Hematopoietic multipotent progenitor cell treated with erythropoietin and hydrocortisone succinate and interleukin-3 and kit ligand, for 4 days (in vitro differentiated cells): ENCODE measurements at places on chromosomes 3 and 15.
A peak's percentile ranks its signal among the peaks of the same experiment; 100 is the strongest.

DNA sequence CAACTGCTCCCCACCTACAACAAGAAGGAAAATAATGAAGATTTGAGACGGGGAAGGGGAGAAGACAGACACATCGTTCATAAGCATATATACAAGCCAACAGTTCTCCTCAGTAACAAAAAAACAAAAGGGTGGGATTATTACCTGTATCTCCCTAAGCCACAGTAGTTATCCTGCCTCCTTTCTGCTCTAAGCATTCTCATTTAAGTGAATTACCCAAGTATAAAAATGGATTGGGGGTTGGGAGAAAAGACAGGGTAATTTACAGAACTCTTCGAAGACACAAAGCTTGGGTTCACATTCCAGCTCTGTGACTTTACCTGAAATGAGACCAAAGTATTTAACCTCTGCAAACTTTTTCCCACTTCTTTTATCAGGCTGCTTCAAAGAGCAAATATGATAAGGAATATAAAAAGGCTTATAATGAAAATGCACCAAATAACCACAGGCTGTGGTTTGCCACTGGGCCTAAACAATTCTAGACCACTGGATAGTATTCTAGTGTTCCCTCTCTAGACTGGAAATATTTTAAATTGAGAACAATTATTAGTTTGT is 64.4 kb downstream of the UACA start:
- no peak for DNase-seq

DNA sequence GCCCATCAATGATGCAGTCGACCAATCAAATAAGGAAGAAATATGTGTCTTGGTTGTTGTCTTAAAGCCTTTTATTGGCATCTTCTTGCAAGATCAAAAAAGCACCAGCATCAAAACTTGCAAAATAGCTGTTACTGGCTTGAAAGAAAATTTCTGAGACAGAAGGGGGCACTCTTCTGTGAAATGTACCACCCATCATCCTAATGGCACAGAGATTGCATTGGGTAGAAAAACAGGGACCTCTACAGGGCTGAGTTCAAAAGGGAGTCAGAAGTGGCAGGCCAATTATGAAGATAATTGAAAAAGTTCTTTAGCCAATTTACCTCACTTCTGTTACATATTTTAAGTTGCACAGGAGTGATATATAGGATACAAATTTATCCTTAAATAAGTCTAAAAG is 122.3 kb upstream of the GPR149 start:
- peak; percentile 54 for DNase-seq

DNA sequence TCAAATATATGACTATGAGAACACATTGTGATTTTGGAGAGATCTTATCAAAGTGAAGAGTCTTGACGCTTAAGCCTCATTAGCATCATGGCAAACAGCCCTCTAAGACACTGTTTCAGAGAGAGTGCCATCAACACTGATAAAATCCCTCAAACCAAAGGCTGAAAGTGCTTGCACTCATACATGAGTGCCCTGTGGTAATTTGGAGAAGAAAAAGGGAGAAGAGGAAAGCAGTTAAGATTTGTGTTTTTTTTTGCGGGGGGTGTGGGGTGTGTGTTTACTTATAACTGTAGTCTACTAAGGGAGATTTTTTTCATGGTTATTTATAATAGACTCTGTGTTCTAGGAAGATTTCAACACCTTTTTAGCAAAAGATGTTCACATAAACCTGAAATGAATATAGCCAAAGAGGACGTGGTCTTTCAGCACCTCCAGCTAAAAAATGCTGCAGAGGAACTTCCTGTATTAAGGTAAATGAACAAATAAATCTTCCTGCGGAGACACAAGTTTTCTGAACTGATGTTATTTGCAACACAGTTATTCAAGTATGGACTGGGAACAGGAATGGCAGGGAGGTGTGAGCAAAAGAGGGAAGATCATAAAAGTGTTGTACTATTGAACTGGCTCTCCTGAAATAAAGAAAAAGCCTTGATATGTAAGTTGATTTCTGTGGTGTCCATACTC is 81.9 kb upstream of the TGFBR2 start:
- DNase-seq = no peak

DNA sequence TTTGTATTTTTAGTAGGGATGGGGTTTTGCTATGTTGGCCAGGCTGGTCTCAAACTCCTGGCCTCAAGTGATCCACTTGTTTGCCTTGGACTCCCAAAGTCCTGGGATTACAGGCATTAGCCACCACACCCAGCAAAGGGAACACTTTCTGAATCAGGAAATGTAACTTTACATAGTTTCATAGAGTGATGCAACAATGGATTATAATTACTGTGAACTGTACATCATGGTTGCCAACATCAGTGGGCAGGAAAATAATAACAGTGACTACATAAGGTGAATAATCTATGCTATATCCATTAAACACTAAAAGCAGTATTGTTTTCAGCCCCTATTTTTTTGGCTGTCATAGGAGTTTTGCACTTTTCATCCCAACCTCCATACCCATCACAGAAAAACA is 5.0 kb upstream of the KPNA1 start:
- no peak for DNase-seq

DNA sequence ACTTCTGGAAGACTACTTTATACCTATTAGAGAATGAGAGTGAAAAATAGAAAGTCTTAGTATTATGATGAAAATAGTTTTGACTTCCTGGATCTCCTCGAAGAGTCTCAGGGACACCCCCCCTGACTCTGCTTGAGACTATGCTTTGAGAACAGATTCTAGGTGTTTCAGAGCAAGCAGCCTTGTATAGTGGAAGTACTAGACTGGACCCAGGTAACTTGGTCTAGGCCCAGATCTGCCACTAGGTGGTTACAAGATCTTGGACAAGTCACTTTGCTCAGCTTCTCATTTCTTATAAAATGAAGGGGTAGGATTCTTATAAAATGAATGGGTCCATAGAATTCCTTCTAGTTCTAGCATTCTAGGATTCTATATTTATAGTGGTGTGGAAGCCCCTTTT is 9.1 kb downstream of the ABHD5 start:
- DNase-seq = peak; percentile 48

DNA sequence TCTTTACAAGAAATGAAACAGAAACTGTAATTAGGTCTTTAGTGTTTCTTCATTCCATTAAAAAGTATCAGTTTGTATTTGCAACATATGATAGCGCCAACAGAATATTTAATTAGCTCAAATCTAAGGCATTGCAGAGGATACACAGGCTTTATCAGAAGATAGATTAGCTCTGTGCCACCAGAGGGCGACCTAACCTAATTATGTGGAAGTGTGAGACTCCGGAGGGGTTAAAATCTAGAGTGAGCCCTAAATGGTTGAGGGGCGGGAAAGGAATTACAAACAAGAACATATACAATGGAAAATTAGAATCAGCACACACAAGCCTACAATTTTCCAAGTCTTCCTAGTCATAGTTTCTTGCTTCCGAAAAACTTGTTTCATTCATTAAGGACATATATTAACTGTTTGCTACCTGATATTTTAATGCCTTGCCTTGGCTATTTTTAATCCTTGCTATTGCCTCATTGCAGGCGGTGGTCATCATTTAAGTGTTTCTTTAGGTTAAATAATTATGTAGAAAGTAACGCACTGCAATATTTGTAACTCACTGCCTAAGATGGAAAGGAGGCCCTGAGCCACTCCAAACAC is 18.0 kb upstream of the RYR3 start:
- DNase-seq = peak; percentile 89

DNA sequence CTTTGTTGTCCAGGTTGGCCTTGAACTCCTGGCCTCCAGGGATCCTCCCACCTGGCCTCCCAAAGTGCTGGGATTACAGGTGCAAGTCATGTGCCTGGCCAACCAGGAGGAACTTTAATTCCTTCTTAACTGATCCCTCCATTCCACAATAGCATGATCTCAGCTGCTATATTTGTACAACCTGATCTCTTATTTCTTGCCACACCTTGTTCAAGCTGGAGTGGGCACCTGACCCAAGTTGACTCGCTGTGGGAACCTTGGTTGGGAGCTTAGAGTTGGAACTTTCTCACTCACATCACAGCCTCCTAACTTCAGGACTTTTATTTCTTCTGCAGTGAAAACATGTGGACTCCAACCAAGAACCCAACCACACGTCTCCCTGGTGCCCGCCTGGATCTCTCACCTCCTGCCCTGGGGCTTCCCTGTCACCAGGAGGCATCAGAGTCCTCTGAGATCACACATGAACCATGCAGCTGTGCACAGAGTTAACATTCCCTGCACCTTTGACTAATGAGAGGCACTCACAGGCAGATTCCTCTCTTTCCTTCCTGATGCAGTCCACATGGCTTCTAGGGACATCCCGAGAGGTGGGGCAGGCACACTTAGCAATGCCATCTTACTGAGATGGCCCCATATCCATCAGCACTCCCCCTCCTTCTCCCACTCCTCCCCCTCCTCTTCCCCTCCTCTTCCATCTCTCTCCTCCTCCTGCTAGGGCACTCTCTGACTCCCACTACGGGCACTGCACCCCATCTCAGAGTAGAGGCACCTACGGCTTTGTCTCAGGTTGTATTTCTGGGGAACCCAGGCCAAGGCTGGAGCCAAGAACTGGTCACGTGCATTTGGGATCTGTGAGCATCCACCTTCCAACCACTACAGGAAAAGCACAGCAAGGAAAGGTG is 9.7 kb upstream of the CYFIP1 start:
- DNase-seq = no peak

GRCh38 chr3:129892486-129892856 is 1.0 kb downstream of the TMCC1 start:
- DNase-seq = no peak

DNA sequence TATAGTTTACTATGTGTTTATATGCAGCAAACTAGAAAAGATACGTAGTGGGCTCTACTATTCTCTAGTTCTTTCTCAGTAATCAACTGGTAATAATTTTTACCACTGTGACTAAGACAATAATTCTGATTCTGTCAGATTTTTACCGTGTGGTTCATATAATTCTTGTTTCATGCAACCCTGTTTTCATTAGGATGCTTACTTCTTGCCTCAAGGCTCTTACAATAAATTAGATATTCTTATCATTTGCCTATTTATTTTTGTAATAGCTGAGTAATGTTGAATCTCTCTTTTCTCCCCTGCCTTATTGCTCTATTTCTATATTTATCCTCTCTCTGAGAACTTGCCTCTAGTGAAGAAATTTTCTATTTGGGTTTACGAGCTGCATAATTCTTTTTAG is 524.7 kb downstream of the NAALADL2 start:
- DNase-seq = no peak

DNA sequence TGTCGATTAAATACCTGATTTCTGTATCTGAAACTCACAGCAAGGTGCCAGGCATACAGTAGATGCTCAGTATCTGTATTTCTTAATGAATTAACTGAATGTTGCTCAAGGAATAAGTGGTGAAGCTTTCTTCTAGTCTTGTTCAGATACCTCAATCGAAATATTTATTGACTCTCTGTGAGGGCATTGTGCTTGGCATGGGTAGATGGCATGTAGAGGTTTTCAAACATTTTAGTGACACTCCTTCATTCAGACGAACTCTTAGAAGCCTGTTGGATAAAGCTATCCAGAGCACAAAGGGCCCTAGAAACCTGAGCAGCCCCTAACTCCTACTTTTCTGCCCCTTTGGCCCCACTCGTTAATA is 369 bp upstream of the SNX1 start:
- DNase-seq = peak; percentile 13

DNA sequence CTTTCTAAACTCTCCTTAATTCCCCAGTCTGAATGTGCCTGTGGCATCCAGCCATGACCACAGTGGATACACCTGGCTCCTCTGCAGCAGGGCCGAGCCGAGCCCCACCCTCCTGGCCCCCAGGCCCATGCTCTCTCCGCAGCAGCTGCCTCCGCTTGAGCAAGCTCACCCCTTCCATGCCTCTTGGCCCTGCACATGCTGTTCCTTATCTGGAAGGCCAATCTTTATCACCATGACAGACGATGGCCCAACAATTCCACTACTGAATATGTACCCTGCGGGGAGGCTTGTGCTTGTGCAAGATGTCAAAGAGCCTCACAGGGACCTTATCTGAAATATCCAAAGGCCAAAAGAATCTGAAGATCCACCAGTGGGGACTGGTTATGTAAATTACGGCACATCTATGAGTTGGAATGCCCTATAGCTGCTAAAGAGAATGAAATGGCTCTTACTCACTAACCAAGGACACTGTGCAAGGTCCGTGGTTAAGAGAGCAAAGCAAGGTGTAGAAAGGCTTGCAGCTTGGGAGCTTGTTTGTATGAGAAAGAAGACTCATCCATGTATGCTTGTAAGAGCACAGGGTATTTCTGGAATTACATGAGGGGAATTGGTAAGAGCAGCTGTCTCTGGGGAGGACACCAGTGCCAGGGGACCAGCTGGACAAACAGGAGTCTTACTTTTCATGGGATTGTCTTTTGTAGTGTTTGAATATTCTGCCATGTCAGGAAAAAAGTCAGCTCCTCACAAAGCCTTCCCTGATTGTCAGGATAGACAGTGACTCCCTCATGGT is 55.2 kb downstream of the WNT7A start:
- no peak for DNase-seq

- no peak for DNase-seq
Measured at GRCh38 chr3:41717641-41718040, 244.3 kb downstream of the ULK4 start.

- DNase-seq = no peak
Measured at GRCh38 chr15:80207887-80208286, 44.1 kb downstream of the CTXND1 start.

GRCh38 chr3:13717222-13717895 is 162.5 kb downstream of the WNT7A start:
- no peak for DNase-seq

DNA sequence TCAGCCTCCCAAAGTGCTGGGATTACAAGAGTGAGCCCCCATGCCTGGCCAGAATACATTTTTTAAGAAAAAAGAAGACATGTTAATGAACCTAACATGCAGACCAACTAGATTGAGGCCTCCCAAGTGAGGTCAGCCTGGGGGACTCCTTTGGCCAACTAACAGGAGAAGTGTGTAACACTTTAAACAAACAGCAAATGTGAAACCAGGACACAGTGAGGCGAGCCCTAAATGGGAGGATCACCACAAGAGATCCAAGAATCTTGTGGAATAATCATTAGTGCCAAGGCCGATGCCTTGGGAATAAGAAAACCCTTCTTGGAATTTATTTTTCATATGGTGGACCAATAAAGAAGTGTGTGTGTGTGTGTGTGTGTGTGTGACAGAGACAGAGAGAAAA is 73.9 kb downstream of the ATP10A start:
- DNase-seq = no peak

DNA sequence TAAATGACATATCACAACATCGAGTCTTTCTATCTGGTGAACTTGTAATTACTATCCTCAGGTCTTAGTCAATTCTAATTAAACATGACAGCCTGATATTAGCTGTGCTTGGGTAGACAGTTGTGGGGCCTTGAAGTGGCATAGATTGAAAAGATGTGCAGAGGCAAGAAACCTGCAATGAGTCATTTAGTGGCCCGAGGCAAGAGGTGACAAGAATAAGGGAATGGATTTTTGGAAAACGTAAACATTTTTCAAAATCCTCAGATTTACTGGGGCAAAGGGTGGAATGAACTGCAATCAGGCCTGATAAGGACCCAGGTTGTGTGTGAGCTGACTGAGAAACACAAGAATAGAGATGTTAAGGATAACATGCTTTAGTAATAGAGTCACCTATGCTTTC is 29.5 kb upstream of the ULK4 start:
- no peak for DNase-seq

- no peak for DNase-seq
Measured at GRCh38 chr3:9141928-9142289, 107.5 kb downstream of the SRGAP3 start.
